ENCODE measurements at places on chromosomes 7 and 10.

DNA sequence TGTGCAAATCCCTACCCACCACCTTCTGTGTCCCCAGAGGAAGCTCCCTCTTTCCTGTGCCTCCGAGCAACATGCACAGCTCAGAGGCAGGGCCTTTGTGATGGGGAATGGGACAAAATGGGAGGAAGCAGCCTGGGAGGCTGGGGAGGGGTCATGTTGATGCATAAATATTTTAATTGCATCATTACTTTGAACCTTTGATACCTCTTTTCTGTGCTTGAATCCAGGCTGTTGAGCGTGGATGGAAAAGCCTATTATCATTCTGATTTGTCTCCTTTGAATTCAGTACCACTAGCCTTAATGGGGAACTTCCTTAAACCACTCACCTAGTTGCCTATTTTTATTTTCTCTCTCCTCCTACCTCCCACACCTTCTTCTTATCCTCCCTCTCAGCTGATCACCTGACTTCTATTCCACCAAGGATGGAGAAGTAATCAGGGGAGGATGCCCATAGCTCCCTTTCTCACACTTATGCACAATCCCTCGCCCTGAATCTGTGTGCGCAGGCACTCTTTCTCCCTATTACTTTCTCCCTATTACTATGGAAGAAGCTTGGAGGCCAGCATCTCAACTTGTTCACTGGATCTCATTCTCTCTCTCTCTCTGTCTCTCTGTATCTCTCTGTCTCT, 78.5 kb downstream of the SEC61G start:
- DNase-seq, result no peak

DNA sequence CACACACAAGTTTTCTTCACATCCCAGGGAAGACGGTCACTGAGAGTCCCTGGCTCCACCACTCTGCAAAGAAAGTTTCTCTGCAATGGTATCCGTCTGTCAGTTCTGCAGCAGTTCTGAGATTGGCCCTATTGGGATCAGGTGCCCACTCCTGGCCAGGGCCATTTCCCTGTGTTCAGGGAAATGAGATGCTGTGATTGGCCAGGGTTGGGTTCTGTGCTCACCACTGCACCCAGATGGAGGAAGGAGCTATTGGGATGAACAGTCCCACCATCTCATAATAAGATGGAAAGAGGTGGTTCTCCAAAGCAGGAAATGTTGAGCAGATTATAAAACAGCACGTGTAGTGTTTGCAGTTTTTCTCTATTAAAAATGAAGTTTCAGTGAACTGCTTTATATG, 13.3 kb upstream of the PIP4K2A start:
- DNase-seq, result no peak

GRCh38 chr10:95532536-95532935, 28.6 kb downstream of the SORBS1 start:
- DNase-seq, result no peak

DNA sequence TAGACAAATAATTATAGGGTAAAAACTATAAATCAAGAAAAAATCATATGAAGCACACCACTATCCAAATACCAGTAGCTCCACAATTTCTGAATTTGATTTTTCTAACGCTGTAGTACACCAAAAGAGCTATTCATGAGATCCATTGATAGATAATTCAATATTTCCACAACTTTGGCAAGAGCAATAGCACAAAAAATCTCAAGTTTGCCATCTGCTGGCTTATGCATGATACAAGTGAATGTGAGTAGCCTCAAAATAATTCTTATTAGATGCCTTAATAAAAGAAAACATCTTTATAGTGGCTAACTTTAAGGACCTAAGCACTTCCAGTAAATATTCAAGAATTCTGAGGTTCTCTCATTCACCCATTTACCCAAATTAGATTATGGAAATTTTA, 2.2 kb upstream of the TMEM196 start:
- no peak for DNase-seq

All from HuH-7 (cell line).